Sigmoid colon (tissue), 7 donors: ENCODE measurements at places on chromosomes 2 and 18. TPM values are rescaled to one million over a fixed set of nuclear protein-coding genes. Genes with fewer than 3 reads are reported as not detected.

DNA sequence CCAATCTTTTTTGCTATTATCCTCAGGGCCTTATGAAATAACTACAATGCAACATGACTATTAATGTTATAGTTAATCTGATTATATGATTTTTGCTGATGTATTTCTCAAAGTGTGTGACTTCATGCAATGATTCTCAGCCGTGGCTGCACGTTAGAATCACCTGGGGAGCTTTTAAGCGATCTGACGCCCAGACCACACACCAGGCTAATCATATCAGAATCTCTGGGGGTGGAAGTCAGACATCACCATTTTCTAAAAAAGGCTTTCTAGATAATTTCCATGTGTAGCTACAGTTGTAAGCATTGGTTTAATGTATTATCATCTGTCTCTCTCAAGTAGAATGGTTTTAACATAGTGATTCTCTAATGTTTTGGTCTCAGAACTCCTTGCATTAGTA, 5.5 kb upstream of the QPCT start:
- DNase-seq: no peak

IL1RL1 gene
- 3.0 TPM for polyA plus RNA-seq

FOXI3 gene
- polyA plus RNA-seq: not detected

GRCh38 chr2:98944775-98945174, 8.8 kb upstream of the CRACDL start:
- no peak for DNase-seq

DNA sequence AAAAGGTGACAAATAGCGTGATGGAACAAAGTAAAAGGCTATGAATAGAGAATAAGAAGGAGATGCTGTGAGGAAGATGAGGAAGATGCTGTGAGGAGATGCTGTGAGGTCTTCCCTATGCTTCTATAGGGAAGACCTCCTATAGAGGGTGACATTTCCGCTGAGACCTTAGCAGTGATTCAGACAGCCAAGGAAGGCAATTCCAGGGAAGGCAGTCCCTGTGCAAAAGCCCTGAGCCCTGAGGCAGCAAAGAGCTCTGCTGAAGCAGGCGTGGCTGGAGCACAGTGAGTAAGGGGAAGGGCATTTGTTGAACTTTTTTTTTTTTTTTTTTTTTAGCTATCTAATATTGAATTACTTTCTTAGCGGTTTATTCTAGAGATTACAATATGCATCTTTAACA, 142.7 kb upstream of the FOSL2 start:
- DNase-seq: no peak

DNA sequence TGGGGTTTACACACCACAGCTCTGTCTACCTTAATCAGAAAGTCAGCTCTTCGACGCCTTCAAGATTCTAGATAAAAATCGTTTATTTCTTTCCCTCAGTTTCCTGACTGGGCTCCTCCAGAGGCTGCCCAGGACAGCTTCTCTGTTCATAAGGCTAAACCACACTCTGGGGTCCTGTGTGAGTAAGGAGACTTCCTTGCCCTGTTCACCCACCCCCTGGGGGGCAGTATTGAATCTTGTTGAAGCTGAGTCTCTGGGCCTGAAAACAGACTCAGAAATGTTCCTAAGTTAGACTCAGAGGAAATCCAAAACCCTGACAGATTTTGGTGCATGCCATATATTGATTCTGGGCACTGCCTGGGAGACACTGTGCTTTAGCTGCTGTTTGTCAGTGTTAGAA, 43.0 kb downstream of the G6PC2 start:
- DNase-seq: no peak

- DNase-seq: no peak
Observed at GRCh38 chr2:139613264-139613663, 833.1 kb upstream of the NXPH2 start.

GRCh38 chr2:11659851-11660250, 10.1 kb downstream of the NTSR2 start:
- peak; percentile 21 for DNase-seq

GRCh38 chr2:217331523-217332416, 471.9 kb upstream of the TNP1 start:
- DNase-seq: no peak

ACTG2 gene
- 441 TPM for polyA plus RNA-seq

TNFRSF11A gene
- 2.8 TPM for polyA plus RNA-seq

ARHGAP28 gene
- polyA plus RNA-seq: 0.23 TPM

DNA sequence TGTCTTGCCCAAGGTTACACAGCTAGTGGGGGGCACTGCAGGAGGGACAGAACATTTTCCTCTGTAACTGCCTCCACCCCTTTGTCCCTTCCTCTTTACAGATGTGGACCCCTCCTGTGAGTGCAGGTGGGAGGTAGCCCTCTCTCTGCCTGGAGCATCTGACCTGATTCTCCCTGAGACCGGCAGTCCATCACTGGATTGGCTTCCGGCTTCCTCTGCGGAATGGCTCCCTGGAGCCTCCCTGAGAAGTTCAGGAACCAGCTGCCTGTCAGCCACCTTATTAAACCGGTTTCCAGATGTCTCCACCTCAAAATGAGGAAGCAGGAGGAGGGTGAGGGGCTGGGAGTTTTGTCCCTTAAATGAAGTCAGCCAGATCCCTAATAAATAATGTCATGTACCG, 67.3 kb upstream of the TNP1 start:
- DNase-seq: no peak

- DNase-seq: no peak
Observed at GRCh38 chr2:44713170-44713569, 228.3 kb upstream of the SIX3 start.

IL1A gene
- polyA plus RNA-seq: 0.46 TPM

GRCh38 chr18:13612196-13612997, 114.0 kb downstream of the FAM210A start:
- peak; percentile 57 for DNase-seq

DNA sequence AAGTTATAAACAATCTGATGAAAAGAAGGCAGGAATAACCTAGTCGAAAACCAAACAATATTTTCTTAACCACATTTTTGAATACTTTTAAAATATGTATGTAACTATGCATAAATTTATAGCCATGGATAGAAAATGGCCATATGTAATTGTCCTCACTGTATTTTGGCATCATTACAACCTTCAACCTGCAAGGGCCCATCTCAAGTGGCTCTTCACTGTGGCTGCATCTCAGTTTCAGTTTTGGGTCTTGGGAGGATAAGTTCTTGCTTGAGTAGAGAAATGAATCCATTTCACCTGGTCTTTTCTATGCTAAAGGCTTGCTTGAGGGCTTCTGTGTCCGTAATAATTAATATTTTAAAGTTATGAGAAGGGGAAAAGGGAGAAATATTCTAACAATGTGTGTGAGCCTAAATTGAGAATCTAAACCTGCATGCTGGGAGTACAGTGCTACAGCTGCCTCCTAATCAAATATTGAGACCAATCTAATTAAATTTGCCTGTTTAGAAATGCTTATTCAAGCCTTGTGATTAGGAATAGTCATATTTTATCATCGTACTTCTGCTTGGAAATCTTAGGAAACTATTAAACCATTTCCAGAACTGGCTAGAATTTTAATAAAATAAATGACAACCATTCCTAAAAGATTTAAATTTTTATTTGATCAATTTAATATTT, 92.5 kb downstream of the EML4 start:
- DNase-seq: no peak

ALPP gene
- not detected for polyA plus RNA-seq

GRCh38 chr18:21129566-21130216, 18.1 kb upstream of the ROCK1 start:
- DNase-seq: no peak

CCDC102B gene
- 2.7 TPM for polyA plus RNA-seq

GRCh38 chr2:174012347-174013314, 47.5 kb upstream of the SP3 start:
- DNase-seq: peak; percentile 92

DNA sequence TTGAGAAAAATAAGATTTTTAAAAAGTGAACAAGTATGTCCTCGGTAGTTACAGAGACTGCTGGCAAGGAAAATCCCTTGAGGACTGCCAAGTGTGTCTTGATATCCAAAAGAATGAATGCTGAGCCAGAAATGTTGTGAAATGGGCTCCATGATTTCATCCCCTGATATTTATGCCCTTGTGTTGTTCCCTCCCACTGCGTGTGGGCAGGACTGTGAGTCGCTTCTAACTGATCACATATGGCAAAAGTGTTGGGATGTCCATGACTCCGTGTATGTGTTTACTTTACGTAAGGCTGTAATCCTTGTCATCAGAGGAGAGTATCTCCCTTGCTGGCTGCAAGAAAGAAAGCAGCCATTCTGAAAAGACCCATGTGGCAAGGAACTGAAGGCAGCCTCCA, 285.1 kb downstream of the SS18 start:
- DNase-seq: no peak

- DNase-seq: no peak
Observed at GRCh38 chr2:36663295-36663694, 33.2 kb upstream of the VIT start.

DNA sequence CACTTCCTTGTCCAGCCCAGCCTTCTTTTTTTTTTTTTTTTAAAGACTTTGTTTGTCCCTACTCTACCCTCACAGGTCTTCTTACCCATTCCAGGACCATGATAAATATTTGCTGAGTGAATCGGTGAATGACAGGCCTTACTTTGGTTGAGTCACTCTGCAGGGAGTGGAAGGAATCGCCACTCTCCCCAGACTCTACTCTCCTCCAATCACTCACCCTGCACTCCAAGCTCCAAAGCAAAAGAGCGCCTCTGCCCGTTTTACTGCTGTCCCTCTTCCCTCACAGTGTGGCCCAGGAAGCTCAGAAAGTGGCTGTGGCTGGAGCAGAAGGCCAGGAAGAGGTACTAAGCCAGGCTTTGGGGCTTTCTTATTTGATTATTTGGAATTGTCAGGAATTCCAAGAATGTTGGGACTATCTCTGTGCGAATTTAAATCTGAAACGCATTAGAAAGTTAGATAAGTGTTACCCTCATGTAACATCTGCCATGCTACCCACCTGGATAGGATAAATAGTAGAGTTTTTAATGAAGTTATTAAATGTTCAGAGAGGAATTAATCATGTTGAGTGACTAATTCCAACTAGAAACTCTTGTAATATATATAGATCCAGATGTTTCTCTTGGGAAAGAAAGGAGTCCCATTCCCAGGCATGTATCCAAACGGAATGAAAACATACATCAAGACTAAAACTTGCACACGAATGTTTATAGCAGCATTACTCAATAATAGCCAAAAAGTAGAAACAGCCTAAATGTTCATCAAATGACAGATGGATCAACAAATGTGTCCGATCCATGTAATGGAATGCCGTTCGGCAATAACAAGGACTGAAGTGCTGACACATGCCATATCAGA, 43.0 kb upstream of the CHMP1B start:
- no peak for DNase-seq

- DNase-seq: no peak
Observed at GRCh38 chr2:134782107-134782506, 56.3 kb upstream of the ACMSD start.

GRCh38 chr2:206989311-206989710, 50.0 kb downstream of the CPO start:
- no peak for DNase-seq

NPPC gene
- polyA plus RNA-seq: 0.60 TPM

DNA sequence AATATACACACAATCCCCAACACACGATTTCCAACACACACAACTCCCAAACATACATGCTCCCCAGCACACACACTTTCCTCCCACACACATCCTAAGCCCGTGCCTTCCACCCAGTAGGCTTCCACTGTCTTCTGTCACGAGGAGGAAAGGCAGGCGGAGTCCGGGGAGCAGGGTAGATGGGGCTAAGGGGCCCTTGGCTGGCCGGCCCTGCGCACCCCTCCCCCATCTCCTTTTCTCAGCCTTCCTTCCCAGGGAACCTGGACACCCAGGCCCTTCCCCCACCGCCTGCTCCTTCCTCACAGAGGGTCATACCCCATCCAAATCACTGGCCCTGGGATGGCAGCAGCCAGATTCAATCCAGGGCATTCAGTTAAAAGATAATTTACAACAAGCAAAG, 3.4 kb upstream of the PDCD1 start:
- no peak for DNase-seq

- DNase-seq: peak; percentile 60
Observed at GRCh38 chr2:98478907-98479306, 34.2 kb downstream of the INPP4A start.

DNA sequence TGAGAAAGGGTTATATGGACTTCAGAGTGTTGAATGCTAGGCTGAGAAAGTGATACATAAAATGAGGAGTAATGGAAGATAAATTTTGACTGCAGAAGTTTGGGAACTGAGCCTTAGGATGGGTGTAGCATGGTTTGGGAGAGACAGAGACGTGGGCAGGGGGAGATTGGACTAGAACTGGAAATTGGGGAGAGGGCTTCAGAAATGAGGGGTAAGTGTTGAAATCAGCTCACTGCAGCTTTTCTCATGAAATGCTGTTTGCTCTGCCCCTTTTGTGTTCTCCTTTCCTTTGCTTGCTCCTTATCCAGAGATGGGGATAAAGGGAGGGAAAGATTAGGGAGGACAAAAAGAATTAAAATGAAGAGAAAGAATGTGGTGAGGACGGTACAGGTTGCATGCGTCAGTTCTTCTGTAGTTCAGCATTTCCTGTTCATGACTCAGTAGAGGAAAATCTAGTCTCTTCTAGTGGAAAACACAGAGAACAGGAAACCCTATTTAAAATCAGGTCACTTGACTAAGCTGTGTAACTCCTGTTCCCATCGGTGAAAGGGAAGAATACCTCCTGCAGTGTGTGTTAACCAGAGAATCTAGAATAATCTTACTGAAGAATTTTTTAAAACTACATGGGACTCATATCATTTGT, 105.6 kb downstream of the CRIM1 start:
- no peak for DNase-seq

LINC00305 gene
- not detected for polyA plus RNA-seq

HMSD gene
- polyA plus RNA-seq: 0.54 TPM

DNA sequence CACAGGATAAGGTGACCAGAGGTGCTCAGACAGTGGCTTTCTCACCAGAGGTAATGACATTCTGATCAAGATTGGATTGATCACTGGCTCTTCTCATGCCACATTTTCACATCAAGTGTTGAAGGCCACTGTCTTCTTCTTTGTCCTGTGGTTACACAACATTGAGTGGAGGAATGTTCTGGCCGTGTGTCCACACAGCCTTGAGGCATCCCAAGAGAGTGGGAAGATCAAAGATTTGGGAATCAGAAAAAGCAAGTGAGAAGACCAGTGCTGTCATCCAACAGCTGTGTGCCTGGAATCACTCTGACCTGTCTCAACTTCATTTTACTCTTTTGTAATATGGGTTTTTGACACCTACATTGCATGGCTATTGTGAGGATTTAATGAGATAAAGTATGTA, 67.4 kb downstream of the IL1R2 start:
- DNase-seq: no peak

DNA sequence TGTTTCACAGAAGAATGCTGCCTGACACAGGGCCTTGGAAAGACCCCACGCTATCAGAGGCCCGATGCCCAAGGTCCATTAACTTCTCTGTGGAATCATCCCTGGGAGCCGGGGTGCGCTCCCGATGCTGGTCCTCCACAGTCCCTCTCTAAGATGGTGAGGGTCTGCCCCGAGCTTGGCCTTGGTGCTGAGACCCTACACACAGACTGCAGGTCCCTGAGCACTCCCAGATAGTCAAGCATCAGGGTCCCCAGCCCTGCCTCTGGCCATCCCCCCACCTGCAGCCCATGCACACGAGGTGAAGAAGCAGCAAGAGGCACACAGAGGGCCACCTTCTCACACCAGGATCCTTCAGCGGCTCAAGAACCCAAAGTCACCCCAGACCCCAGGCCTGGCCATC, 263.3 kb downstream of the MYCN start:
- no peak for DNase-seq

- DNase-seq: no peak
Observed at GRCh38 chr2:8028981-8029380, 652.9 kb upstream of the ID2 start.
